ENCODE measurements at places on chromosomes 5 and 9.

GRCh38 chr9:72274916-72275315, 90.1 kb downstream of the ZFAND5 start:
- DNase-seq = no peak

- DNase-seq = no peak
Observed at GRCh38 chr5:82534986-82535385, 256.8 kb upstream of the RPS23 start.

- DNase-seq = no peak
Observed at GRCh38 chr5:61251874-61252642, 80.0 kb upstream of the ZSWIM6 start.

DNA sequence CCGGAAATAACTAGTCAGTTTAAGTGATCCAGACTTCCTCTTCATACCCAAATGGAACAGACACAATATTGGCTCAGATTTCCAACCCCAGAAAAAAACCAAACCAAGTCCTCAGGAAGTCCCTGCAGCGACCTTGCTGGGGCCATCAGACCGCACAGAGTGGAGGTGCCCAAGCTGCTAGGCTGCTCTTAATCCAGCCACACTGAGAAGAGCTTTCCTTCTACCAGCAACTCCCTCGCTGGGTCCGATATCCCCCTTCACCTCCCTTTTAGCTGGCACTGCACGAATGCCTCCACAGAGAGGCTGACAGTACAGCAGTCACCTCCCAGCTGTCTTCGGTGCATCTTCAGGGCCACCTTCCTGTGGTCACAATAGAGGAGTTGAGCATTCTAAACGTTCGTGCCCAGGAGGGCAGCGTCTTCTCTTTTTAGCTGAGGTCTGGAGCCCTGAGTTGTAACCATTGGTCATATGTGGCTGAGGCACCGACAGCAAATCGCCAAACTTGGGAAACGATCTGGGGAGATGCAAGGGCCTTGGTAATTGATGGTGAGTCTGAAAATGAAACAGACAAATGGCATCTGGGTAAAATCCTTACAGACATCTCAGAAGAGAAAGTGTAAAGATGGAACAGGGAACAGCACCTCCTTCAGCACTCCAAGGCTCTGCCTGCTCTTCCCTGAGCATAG, 5.7 kb downstream of the NAIF1 start:
- DNase-seq = no peak

DNA sequence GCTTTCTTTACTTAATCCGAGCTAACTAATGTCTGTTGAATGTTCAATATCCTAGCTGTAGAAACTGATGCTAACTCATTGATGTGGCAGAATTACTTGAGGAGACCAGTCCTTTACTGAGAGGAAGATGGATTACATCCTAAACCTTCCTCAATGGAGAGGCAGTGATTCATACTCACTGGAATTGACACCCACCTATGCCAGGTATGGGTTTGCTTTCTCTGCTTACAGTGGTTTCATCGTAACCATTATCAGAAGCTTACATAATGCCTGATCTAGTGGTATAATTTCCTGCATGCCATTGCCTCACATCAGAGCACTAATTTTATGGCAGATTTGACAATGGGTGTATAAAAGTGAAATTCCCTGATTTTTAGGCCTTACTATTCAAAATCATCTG, 384.7 kb downstream of the ANXA1 start:
- DNase-seq = no peak

GRCh38 chr9:76441551-76442322, 17.2 kb upstream of the GCNT1 start:
- no peak for DNase-seq
